ENCODE measurements at places on chromosomes 5 and 9. TPM values are rescaled to one million over a fixed set of nuclear protein-coding genes. Genes with fewer than 3 reads are reported as not detected.

SPACA9 gene
- polyA plus RNA-seq: 0.41 TPM

SVEP1 gene
- 0.42 TPM for polyA plus RNA-seq

SHC3 gene
- not detected for polyA plus RNA-seq

TNC gene
- polyA plus RNA-seq: not detected

PCDHGB7 gene
- polyA plus RNA-seq: not detected

GFI1B gene
- 50.1 TPM for polyA plus RNA-seq

TRAF1 gene
- polyA plus RNA-seq: 0.01 TPM

IFNB1 gene
- not detected for polyA plus RNA-seq

FAM120A gene
- polyA plus RNA-seq: 47.6 TPM

CXCL14 gene
- polyA plus RNA-seq: not detected

SPATA31D4 gene
- not detected for polyA plus RNA-seq

PCDHGB3 gene
- 0.09 TPM for polyA plus RNA-seq

SLC22A4 gene
- polyA plus RNA-seq: 7.0 TPM

ST8SIA4 gene
- 0.54 TPM for polyA plus RNA-seq

TXNDC8 gene
- polyA plus RNA-seq: not detected

PCSK1 gene
- polyA plus RNA-seq: not detected

TRIM14 gene
- polyA plus RNA-seq: 32.7 TPM

LHX3 gene
- polyA plus RNA-seq: not detected

TEK gene
- polyA plus RNA-seq: 0.07 TPM

MLANA gene
- not detected for polyA plus RNA-seq

PCDHB11 gene
- not detected for polyA plus RNA-seq

ENG gene
- polyA plus RNA-seq: not detected

CDH10 gene
- polyA plus RNA-seq: not detected

STING1 gene
- 66.1 TPM for polyA plus RNA-seq

STK32A gene
- not detected for polyA plus RNA-seq

SHOC1 gene
- polyA plus RNA-seq: not detected

BASP1 gene
- polyA plus RNA-seq: not detected

ATP10B gene
- polyA plus RNA-seq: not detected

OR1J2 gene
- not detected for polyA plus RNA-seq

ADGRD2 gene
- polyA plus RNA-seq: not detected

MCC gene
- 0.04 TPM for polyA plus RNA-seq

TAS2R1 gene
- not detected for polyA plus RNA-seq

SPINK7 gene
- not detected for polyA plus RNA-seq

P4HA2 gene
- 10.7 TPM for polyA plus RNA-seq

PLCXD3 gene
- polyA plus RNA-seq: not detected

SYK gene
- 12.3 TPM for polyA plus RNA-seq

DNAI1 gene
- polyA plus RNA-seq: 0.17 TPM

SSBP2 gene
- 35.1 TPM for polyA plus RNA-seq

SIT1 gene
- polyA plus RNA-seq: 0.13 TPM

LCN15 gene
- 0.13 TPM for polyA plus RNA-seq

LCN9 gene
- polyA plus RNA-seq: not detected

NMUR2 gene
- polyA plus RNA-seq: not detected

VCAN gene
- 0.40 TPM for polyA plus RNA-seq

All from K562 (cell line).